ENCODE measurements at places on chromosomes 5 and 9.

GRCh38 chr9:83936523-83936922 is 15.3 kb upstream of the KIF27 start:
- no peak for DNase-seq

DNA sequence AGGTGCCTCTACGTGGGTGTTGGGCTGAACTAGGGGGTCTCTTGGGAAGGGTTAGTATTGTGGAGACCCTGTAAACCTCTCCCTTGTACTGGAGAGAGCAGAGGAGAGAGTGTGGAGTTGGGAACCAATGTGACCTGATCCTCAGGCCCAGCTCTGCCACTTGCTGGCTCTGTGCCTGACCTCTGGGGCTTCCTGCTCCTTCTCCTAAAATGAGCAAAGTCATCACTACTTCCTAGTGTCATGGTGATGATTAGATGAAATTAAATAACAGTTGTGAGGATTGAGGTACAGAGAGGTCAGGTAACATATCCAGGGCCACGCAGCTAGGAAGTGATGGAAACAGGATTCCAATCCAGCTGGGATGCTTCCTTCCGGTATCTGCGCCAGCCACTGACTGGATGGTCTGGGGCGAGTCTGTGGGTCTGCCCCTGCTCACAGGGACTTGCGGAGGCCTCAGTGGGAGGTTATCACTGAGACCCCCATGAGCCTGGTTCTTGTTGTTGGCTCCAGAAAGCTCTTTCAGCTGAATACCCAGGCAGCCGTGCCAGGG is 9.2 kb downstream of the GALNT10 start:
- DNase-seq, result no peak

DNA sequence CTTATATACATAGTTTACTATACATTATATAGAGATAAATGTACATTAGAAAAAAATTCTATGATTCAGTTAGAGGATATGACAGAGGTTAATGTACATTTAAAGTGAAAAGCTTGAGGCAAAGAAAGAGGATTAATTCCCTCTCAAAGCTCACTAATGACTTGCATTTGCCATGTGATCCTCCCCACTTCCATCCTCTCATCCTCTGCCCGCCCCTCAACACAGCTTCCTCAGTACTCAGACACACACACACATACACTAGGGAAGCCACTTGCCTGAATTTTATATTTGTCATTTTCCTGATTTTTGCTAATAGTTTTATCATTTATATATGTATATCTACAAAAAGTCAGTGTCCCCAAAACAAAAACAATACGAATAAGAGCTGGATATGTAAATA is 764.5 kb downstream of the EFNA5 start:
- DNase-seq, result no peak

DNA sequence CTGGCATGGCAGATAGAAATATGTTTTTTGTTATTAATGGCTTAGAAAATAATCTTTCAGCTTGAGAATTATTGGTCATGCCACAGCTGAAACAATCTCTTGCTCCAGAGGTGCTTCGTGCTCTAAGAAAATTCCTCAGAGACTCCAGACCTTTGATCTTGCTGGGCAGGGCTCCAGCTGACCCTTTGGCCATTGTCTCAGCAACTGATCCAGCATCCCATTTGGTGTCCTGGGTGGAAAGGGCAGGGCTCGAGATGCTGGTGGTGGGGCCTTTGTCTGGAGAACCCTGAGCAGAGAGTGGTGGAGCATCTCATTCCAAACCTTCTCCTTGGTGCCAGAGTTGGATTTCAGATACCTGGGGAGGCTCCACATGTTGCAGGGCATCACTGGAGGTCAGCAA is 43.2 kb upstream of the PIK3R1 start:
- no peak for DNase-seq

- DNase-seq, result no peak
Observed at GRCh38 chr9:92444841-92445240, 20.6 kb upstream of the OMD start.

DNA sequence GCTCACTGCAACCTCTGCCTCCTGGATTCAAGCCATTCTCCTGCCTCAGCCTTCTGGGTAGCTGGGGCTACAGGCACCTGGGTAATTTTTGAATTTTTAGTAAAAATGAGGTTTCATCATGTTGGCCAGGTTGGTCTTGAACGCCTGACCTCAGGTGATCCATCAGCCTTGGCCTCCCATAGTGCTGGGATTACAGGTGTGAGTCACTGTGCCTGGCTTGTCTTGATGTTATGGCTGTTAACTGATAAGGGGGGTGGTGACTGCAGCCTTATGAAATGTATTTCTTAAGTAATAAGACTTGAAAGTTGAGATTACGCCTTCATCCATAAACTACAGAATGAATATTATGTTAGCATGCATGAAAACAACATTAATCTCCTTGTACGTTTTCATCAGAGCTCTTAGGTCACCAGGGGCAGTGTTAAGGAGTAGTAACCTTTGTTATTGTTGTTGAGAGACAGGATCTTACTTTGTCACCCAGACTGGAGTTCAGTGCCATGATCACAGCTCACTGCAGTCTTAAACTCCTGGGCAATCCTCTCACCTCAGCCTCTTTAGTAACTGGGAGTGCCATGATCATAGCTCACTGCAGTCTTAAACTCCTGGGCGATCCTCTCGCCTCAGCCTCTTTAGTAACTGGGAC is 148.3 kb downstream of the ATP10B start:
- no peak for DNase-seq

- no peak for DNase-seq
Observed at GRCh38 chr5:16048132-16048531, 131.5 kb downstream of the MARCHF11 start.

- DNase-seq, result peak; percentile 20
Observed at GRCh38 chr5:107670087-107670931, 428 bp downstream of the EFNA5 start.

- DNase-seq, result no peak
Observed at GRCh38 chr9:137112564-137113384, 1.8 kb downstream of the DPP7 start.

- DNase-seq, result no peak
Observed at GRCh38 chr9:76664120-76664519, 100.1 kb upstream of the PCA3 start.

DNA sequence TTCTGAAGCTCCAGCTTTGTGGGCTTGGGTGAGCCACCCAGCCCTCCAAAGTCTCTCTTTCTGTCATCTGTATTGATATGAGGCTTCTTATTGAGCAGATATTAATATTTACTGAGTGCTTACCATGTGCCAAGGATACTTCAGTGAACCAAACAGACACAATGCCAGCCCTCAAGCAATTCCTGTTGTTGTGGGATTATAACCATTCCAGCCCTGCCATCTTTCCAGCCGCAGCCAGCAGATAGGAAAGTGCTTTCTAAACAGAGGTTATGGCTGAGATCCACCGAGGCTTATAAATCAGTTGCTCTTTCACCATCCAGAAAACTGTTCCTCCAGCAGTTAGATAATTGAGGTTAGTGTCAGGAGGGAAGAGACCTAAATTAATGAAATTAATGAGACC is 137.7 kb upstream of the ALDH1B1 start:
- DNase-seq, result no peak

- peak; percentile 55 for DNase-seq
Observed at GRCh38 chr5:16909464-16909863, 26.6 kb downstream of the MYO10 start.

GRCh38 chr5:154706416-154706815 is 48.8 kb upstream of the LARP1 start:
- DNase-seq, result no peak

GRCh38 chr5:132496631-132497487 is 6.3 kb upstream of the IRF1 start:
- peak; percentile 75 for DNase-seq

- DNase-seq, result no peak
Observed at GRCh38 chr9:131252120-131252519, 24.2 kb downstream of the FAM78A start.

DNA sequence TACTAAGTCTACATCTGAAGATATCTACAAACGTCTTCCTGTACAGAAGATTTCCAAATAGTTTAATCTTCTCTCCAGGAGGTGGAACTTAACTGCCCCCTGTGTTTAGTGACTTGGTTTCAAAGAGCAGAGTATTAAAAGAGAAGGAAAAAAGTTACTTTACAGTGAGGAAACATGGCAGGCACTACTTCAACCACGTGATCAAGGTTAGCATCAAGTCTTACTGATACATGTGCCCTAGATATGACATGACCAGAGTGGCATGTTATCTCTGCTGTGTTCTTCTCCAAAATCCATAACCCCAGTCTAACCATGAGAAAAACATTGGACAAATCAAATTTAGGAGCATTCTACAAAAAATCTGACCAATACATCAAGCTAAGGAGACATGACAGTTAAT is 125.8 kb downstream of the ADAMTS12 start:
- no peak for DNase-seq

DNA sequence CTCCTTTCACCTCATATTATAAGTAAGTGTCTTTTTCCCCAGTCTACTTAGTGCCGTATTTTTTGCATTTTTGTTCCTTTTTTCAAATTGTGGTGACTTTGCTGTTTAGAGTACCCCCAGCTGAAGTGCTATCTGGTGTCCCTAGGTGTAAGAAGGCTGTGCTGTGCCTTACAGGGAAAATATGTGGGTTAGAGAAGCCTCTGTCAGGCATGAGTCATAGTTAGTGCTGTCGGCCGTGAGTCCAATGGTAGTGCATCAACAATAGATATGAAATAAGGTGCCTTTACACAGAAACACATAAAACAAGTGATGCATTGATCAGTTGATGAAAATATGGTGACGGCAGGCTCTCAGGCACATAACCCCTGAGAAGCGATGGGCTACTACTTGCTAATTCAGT is 20.1 kb downstream of the SYK start:
- no peak for DNase-seq

- no peak for DNase-seq
Observed at GRCh38 chr5:177592905-177593304, 902 bp downstream of the TMED9 start.

DNA sequence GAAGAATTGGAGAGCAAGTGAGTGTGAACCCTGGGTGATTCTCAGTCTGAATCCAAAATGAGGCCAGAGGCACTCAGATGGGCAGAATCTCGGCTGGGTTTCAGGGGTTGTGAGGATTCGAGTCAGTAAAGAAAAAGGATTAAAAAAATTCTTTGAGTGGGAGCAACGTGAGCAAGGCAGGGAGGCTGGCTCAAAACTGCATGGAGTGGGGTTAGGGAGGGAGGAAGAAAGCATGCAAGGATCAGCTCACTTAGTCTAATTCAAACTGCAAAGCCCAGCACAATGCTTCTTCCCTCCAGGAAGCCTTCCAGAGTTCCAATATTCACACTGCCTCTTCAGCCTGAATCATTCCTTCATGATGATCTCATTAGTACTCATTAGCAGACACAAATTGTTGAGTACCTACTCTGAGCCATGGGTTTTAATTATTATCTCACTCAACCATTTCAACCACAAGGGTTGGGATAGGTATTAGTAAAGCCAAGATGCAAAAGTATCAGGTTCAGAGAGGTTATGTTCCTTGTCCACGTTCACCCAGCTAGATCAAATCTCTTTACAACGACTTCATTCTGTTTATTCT is 95.8 kb downstream of the BRINP1 start:
- DNase-seq, result no peak

DNA sequence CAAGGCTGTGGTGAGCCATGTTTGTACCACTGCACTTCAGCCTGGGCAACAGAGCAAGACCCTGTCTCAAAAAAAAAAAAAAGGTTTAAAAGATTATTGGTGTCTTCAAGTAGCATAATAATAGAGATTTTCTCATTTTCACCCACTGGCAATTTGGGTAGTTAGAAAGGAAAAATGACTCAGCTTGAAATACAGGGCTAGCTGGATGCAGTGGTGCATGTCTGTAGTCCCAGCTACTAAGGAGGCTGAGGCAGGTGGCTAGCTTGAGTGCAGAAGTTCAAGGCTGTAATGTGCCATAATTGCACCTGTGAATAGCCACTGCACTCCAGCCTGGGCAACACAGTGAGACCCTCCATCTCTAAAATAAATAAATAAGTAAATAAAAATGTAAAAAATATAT is 111.1 kb downstream of the ARRDC3 start:
- DNase-seq, result no peak

GRCh38 chr9:79884546-79884945 is 312.8 kb downstream of the TLE4 start:
- no peak for DNase-seq
